ENCODE measurements at places on chromosomes 3 and 15.

DNA sequence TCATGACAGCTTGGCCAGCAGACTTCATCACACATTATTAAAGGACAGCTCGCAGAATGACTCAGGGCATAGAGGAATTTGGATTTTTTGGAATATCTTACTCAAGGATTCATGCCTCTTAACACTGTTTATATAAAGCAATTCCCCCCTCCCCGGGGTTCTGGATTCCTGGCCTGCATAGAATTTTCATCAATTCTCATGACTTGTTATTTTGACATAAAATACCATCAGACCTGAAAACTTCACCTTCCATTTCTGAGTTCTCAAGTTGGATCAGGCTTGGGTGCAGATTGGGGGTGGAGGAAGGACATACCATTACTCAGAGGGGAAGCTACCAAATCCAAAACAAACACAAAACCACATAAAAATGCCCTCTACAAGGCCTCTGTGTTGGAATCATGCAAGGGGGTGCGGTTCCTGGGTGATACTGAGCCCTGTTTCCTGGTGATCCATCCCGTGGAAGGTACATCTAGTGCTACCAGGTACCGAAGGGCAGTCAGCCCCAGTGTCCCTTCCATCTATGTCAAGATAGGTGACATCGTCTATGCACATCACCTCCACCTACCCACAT lies 95.3 kb downstream of the DAPK2 start:
- DNase-seq = no peak

- DNase-seq = no peak
Measured at GRCh38 chr3:87546216-87546615, 269.8 kb upstream of the POU1F1 start.

- no peak for DNase-seq
Measured at GRCh38 chr15:58762731-58763130, 8.4 kb upstream of the MINDY2 start.

DNA sequence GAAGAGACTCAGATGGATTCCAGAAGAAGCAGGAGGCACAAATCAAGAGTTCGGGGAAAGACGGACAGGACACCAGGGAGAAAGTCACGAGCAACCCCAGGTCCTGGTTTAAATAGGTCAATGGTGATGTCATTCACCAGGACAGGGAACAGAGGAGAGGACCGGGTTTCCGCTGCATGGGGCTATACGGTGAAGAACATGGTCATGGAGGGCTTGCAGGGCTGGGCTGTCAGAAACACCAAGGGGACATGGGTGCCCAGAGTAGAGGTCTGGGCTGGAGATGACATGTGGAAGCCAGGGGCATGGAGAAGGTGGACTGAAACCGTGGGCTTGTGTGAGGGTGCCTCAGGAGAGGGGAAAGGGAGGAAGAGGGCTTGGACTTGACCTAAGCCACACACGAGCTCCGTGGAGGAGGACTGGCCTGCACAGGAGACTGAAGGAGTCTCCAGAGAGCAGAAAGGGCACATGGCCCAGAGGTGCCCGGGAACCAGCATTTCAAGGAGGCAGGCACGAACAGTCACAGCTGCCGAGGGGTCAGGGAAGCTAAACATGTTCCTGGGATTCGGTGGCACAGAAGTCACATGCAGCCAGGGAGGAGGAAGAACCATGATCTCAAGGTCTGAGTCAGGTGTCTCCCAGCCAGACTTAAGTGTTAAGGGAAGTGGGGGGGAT lies 54.2 kb upstream of the RPL32 start:
- peak; percentile 72 for DNase-seq

DNA sequence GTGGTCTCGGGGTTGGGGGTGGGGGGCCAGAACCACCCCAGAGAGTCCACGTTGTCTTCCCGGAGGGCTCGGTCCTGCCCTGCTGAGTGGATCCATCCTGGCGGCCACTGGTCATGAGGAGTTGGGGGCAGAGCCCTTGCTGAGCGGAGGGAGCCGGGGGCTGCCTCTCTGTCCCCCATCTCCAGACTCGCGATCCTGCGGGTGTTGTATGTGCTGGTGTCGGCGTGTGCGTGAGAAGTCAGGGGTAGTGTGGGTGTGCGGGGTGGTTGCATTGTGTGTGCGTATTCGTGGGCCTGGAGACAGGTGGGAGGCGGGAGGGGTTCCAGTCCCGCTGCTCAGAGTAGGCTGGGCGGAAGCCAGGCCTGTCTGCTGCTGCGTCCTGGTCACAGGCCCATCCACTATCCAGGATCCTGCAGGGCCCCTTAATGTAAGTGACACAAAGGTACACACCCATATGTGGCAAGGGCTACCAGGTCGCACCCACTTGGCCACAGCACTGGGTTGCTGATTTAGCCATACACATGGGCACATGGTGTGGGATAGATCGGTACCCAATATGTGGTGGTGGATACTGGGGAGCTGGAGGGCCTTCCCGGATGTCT lies 30.7 kb downstream of the NBEAL2 start:
- DNase-seq = no peak

DNA sequence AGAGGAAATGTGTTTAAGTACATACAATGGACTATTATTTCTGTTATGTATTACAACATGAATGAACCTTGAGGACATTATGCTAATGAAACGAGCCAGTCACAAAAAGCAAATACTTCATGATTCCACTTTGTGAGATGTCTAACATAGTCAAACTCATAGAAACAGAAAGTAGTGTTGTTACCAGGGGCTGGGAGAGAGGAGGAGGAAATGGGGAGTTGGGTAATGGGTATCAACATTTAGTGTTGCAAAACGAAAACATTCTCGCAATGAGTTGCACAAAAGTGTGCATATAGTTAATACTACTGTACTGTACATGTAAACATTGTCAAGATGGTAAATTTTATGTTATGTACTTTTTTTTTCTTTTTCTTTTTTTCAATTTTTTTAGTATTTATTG lies 194.3 kb downstream of the IL5RA start:
- no peak for DNase-seq

DNA sequence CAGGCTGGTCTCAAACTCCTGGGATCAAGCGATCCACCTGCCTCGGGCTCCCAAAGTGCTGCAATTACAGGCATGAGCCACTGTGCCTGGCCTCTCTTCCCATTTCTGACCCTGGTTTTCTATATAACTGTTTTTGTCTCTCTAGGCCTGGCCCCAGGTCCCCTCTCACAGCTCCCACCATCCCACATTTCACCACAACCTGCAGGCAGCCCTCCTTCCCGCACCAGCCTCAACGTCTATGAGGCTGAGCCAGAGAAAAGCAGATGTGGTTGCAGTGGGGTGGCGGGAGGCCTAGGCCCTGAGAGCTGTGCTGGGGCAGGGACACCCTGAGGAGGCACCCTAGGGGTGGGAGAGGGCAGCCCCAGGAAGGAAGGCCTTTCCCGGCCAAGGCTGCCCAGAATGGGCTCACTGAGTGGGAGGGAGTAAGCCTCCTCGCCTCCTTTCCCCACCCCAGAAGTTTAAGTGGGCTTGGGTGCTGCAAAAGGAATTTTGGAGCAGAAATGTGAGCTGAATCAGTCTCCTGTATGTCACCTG lies 99.7 kb downstream of the LSM3 start:
- no peak for DNase-seq

- DNase-seq = peak; percentile 52
Measured at GRCh38 chr3:42032693-42033349, 58.3 kb upstream of the TRAK1 start.
